NCI-H524 (cell line): ENCODE measurements at places on chromosomes 7 and 10.
A peak's percentile ranks its signal among the peaks of the same experiment; 100 is the strongest.

DNA sequence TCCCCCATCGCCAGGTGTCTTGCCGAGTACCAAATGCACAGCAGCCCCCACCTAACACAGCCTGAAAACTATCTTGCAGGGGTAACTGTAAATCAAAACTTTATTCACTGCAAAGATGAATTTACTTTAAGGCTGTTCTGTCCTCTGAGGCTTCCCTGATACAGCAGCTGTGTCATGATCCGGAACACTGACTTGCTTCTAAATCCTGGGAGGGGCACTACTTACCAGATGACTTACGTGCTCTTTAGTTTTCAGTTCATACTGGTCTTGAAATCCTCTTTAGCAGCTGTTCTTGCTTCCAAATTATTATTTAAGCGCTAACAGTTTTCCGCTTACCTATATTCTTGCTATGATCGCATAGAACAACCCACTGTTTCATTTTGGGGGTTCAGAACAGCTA is 4.9 kb downstream of the DYNC1I1 start:
- DNase-seq = peak; percentile 39

DNA sequence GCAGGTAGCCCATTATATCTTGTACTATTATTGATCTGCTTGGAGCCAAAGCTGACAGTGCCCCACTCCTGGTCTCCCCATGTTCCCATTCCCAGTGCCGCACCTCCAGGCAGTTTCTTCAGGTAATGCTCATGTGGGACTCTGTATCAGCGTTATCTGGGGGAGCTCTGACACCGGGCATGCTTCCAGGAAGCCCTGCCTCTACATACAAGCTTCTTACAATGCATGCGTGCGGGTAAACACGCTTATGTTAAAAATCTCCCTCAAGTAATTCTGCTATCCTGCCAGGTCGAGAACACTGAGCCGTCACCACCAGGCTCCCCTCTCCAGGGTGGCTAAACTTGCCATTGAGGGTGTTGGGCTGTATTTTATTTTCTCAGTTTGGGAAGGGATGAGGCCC is 61.6 kb upstream of the LBX1 start:
- no peak for DNase-seq

DNA sequence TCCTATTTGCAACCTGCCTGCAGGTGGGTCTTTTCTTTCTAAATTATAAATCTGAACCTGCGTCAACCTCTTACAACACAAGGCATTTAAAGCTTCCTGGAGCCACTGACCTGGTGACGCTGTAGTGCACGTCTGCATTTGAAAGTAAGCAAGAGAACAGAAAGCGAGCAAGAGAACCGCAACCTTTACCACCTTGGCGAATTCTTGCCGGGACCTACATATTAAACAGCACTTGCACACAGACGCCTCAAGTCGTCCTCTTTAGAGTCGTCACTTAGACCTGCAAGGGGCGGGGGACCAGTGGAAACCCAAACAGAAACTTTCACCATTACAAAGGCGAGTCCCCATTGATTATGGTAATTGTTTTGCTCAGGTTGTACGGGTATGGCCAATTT is 9.5 kb downstream of the GLI3 start:
- no peak for DNase-seq

DNA sequence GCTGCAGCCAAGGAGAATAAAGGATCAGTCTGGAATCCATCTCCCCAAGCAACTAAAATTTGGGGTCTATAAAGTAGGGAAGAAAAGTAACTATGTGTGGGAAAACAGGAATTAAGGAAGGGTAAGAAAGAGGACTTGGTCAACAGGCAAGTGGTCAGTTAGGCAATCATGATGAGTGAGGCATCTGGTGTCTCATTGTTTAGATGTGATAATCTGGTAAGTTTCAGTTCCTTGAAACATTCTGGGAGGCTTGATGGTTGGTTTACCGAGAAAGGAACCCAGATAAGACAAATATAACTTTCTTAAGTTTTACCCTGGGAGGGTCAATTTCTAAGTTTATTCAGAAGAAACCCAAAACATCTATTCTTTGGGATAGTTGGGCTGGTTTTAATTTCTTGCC is 22.3 kb downstream of the HYAL4 start:
- no peak for DNase-seq

- DNase-seq = no peak
These were observed 18.0 kb downstream of the UPP1 start for GRCh38 chr7:48106906-48107659.

- DNase-seq = no peak
These were observed 72.9 kb downstream of the ADK start for GRCh38 chr10:74223755-74224529.

GRCh38 chr7:70913924-70914323 is 218.0 kb upstream of the GALNT17 start:
- DNase-seq = no peak

DNA sequence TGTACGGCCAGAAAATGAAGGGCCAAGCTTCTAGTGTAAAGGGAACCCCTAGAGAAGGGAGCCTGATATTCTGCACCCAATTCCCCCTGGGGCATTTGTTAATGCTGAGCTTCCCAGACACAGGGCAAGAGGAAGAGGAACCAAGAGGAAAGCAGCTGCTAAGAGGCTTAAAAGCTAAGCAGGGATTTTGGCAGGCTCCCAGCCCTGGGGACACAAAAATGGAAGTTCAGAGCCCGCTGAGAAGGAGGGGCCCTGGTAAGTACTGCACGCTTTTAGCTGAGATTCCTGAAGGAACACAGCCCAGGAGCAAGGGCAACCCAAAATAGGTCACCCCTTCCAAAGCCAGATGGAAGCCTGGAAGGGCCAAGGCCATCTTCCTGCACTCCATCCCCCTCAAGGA is 387.3 kb upstream of the MGMT start:
- DNase-seq = peak; percentile 70

DNA sequence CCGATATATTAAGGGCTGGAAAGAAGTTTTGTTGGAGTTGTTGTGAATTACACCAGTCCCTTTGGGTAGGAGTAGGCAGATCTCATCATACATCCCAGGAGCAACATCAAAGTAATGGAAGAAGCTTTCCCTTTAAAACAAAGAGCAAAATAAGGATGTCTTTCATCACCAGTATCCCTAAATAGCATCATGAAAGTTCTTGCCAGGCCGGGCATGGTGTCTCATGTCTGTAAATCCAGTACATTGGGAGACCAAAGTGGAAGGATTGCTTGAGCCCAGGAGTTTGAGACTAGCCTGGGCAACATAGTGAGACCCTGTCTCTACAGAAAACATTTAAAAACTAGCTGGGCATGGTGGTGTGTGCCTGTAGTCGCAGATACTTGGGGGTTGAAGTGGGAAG is 38.7 kb downstream of the LRRC20 start:
- DNase-seq = no peak

DNA sequence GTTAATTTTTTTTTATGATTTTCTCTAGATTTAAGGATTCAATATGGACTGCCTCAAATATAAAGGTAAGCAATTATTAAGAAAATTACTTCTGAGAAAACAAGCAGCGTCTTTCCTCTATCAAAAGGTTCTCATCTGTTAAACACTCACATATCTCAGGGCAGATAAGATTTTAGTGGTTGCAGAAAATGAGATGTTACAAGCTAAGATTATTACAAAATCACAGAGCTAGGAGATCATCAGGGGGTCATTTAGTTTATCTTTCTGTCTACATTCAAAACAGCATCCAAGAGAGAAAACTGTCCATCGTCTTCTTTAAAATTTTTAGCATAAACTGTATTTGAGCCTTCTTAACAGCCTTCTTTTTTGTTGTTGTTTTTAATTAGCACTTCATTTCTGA is 29.1 kb upstream of the RHOBTB1 start:
- no peak for DNase-seq

DNA sequence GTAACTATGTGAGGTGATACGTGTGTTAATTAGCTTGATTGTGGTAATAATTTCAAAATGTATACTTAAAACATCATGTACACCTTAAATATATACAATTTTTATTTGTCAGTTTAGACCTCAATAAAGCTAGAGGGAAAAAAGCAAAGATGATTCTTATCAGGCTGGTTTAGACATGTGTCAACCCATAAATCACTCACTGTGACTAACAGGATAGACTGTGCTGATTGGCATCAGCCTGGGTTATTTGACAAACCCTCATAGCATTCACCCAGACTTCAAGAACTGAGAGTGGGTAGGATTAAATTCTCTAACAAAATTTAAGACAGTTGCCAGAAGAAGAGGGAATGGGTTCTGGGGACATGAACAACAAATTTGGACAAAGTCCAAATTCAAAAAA is 73.8 kb upstream of the TMEM140 start:
- no peak for DNase-seq

- no peak for DNase-seq
These were observed 145.6 kb upstream of the NFE2L3 start for GRCh38 chr7:26006426-26006825.

- no peak for DNase-seq
These were observed 28.8 kb upstream of the BNIP3 start for GRCh38 chr10:132010483-132010882.

DNA sequence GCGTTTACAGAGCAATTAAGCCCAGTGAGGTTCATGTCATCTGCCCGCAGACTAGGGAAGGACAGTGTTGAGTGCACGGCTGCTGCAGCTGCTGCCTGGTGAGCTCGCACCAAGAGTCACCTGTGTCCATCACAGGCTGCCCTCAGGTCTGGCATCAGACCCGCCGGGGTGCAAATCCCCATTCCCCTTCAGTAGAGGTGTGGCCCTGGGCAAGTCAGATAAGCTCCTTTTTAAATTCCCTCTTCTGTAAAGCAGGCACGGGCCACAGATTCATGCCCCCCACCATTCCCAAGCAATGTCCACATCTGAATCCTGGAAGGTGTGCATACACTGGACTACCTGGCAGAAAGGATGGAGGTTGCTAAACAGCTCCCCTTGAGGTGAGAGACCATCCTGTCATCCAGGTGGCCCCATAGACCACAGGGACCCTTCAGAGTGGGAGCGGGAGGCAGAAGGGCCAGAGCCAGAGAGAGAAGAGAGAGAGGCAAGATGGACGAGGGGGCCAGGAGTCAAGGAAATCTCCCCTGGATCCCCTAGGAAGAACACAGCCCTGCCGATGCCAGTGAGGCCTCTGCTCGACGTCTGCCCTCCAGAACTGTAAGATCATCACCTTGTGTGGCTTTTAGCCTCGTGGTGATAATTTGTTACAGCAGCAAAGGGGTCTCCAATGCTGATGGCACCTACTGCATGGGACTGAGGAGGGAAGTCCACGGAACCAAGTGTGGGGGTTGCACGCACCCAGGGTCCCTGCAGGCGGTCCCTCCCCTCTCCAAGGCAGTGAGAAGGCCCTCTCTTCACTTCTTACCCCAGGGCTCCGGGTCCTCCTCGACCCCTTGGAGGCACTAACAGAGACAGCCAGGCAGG is 168.8 kb downstream of the TCERG1L start:
- DNase-seq = no peak

DNA sequence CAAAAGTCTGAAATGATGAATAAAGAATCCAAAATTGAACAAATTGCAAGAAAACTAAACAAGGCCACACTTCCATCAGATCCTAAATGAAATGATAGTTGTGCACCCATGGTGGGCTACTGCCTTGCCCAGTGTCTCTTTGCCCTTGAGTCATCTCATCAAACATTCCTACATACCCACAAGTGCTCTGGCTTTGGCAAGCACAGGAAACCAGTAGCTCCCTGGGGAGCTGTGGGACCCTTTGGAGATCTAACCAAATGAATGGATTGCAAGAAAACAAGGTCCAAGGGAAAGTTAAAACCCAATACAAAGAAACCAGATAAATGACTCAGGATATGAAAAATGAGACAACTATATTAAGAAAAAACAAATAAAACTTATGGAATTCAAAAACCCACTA is 129.8 kb upstream of the TMEM229A start:
- no peak for DNase-seq

DNA sequence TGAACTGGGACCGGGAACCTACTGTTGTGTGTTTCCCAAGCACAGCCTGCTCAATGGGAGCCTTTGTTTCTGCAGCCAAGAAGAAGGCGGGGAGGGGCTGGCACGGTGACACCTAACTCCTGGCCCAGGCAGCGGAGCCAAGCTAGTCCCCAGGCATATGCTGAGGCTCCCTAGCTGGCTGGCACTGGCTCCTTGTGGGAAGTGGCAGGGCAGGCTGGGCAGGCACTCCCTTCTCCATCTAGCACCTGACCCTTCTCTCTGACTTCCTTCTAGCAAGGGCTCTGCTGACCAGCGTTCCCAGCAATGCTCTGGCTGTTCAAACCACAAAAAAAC is 325.0 kb downstream of the PLXNA4 start:
- DNase-seq = no peak

DNA sequence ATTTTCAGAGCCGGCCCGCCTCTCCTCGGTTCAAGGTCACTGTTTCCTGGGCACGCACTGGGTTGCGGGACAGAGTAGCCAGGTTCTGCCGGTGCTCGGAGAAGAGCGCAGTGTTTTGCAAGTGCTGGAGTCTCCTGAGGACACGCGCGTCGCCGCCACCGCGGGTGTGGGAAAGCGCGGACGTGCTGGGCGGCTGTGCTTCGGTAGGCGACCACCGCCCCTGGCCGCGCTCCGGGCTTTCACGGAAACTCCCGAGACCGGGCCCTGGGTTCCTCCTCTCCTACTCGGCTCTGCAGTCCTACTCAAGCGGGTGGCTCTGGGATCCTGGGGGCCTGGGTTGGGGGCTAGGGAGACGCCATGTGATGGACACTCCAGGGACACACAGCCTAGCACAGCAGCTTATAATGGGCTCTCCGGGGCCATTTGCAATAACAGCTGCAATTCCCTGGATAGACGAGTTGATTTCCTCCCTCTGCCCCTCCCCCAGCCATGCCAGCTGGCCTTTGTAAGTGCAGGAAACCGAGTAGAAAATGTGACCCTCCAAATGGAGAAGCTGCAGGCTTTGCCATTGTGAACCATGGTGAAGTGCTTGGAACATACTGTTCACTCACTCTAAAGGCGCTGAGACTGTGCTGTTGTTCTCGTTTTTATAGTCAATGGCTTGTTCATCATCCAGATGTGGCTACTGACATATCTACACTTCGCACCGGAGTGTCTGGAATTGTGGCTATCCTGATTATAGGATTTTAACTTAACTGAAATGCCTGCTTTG is 2.1 kb downstream of the FRAT1 start:
- DNase-seq = peak; percentile 69

DNA sequence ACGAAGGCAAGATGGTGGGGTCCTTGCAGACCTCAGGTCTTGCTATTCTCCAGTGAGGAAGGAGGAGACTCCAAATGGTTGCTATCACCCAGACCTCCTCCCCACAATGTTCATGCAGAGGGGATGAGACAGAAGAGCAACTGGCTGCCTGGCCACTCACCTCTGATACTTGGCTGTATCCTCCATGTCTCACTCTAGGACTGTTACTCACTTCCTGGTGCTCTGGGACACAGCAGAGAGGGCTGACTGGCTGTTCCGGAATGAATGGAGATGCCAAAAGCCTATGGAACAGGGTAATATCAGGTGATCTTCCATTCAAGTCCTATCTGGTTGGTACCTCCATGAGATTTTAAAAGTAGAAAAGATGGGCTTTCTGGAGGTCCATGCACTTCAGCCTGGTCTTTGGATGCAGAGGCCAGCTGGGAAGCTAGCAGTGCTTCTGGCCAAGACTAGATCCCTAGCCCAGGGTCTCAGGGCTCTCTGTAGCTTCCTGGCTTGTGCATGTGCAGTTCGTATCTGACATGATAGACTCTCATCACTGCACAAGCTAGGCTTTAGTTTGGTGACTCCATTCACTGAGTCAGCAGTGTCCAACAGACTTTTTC is 27.0 kb upstream of the ABI1 start:
- DNase-seq = no peak
